HuH-7.5 (cell line): ENCODE measurements at places on chromosomes 4 and X.
A peak's percentile ranks its signal among the peaks of the same experiment; 100 is the strongest.

DNA sequence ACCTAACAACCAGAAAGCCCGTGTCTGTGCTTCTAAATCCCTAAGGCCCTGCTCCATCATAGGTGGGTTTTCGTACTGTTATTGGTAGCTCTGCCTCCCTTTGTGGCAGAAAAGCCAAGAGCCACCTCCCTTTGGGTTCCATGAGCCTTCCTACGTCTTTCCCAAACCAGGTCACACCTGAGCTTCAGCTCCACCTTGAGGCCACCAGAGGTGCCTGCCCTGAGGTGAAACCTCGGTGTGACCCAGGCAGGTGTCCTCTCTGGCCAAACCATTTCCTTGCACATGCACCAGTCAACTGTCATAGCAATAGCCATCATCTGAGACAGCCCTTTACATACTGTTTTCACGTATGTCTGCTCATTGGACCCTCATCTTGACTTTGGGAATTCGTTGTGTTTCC, 188.0 kb upstream of the RBPJ start:
- DNase-seq: no peak

DNA sequence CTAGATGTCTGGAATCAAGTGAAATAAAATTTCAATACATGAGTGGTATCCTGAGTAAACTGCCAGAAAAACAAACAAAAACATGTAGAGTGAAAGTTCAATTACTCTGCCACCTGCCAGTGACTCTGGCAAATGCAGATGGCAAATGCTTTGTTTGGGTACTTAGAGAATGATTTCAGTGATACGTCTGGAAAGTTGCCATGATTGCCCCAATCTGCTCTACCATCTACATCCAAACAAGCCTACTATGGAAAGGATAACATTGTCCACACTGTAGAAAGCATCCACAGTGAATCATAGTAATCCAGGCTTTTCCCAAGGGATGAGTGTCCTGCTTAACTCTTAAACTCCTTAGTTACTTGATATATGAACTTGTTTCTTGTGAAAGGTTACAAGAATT, 3.4 kb downstream of the SPATA4 start:
- DNase-seq: no peak

DNA sequence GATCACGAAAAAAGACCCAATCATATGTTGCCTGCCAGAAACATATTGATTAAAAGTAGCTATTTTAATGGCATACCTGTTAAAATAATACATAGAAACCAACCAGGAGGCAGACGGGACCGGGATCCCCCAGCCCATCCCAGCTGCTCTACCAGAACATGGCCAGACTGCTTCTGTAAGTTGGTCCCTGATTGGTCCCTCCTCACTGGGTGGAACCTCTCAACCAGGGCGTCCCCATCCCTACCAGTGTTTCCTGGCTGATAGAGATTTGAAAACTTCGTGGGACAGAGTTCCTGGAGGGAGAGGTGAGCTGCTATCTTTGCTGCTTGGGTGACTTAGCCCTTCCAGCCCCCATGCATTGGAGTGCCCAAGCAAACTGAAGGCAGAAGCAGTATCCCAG, 256.2 kb downstream of the TRAM1L1 start:
- DNase-seq: no peak

DNA sequence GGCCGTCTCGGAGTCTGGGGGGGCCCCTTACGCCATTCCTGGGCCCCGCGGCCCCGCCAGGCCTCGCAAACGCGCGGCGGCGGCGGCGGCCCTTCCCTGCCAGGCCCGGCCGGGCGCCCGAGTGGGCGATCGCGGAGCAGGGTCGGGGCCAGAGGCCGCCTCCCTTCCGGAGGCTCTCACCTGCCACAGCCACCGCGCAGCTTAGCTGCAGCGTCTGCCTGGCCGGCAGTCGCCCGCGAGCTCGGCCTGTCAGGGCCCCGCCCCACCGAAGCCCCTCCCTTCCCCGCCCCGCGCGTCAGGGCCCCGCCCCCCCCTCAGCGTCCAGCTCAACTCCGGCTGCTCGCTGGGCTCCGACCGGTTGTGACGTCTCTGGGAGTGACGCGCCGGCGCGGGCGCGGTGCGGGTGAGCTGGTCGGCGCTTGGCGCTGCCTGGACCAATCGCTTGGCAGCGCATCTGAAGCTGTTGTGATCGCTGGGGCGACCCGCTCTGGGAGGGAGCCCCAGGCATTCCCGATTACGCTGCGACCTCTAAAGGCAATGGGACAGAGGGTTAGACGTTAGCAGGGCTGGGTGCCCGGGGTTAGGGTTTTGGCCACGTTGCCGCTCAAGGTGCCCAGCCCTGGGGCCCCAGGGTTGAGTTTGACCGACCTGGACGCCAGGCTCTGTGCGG, at the start of gene SLC10A3:
TSS of gene SLC10A3 (minus strand) at position 216 of the 670 bp plus-strand sequence. CDS start 1,689 bp downstream, outside the sequence.
- peak; percentile 89 for DNase-seq

- no peak for DNase-seq
These were observed 2313.8 kb downstream of the ARAP2 start for GRCh38 chr4:33930497-33930896.

DNA sequence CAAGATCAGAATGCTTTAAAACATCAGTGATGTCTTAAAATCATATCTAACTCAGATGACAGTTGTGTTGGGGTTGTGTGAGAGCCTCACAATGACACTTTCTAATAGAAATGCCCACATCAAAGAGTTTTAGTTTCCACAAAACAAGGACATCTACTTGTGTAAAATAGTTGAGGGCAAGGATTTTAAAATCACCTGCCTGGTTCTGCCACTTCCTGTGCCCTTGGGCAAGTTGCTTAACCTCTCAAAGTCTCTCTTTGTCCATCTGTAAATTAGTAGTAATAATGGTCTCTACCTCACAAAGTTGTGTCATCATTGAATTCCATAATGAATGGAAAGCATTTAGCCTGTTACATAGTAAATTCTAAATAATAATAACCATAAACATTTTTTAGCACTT, 41.9 kb upstream of the RELL1 start:
- DNase-seq: no peak

GRCh38 chr4:30619679-30620078, 100.5 kb upstream of the PCDH7 start:
- DNase-seq: no peak

DNA sequence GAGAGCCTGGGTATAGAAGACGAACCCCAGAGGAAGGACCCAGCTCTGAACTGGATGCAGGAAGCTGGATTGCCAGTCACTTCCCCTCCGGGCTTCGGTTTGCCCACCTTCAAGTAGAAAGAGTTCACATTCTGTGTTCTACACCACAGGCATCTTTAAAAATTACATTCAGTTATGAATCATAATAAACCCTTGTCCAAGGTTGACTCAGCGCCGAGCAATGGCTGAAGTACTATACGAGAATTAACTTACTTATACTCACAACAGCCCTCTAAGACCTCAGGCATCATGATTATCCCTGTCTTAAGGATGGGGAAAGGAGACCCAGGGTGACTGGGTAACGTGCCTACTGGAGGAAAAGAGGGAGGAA, 72.5 kb downstream of the EVC2 start:
- DNase-seq: no peak

DNA sequence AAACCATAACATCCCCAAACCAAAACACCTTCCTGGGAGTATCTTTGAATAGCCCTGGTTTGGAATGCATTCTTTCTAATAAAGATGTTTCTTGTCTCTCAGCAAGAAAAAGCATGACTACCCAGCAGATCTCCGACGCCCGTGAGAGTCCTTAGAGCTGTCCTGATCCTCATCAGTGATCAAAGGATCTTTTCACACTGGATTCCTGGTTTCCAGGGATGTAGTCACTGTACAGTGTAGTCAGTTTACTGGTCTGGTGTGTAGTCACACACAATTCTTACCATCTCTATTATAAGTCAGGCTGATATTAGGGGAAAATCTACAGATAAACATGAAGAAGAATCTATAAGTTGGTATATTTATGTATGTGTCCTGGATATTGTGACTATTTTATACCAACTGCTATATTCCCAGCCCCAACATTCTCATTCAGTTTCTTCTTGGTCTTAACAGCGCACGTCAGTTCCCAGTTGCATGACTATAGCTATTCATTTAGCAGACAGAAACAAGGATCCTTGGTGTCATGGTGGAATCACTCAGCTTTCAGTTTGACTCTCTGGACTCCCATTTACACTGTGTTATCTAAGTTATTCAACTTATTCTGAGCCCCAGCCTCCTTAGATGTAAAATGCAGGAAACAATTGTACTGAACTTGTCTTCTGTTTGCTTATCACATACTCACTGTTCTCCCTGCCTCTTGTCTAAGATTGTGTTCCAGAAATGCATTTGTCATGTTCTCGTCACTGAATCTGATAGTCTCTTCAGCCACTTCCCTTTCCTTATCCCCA, 68.3 kb downstream of the SLIT2 start:
- DNase-seq: no peak

DNA sequence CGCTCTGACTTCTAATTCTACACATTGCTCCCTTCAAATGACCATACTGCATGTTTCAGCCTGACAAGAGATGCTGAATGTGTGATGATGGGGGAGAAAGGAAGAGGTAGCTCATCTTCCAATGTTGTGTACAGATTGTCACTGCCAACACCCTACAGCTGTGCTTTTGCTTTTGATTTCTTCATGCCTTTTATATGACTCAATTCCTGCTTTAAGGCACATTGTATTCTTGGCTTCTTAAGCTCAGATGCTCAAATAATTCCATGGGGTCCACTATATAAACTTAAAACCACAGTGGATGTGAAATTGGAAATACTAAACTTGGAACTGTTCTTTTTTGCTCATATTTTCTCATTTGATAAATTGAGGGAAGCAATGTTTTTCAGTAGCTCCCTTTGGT, 183.2 kb upstream of the WDFY3 start:
- DNase-seq: no peak

DNA sequence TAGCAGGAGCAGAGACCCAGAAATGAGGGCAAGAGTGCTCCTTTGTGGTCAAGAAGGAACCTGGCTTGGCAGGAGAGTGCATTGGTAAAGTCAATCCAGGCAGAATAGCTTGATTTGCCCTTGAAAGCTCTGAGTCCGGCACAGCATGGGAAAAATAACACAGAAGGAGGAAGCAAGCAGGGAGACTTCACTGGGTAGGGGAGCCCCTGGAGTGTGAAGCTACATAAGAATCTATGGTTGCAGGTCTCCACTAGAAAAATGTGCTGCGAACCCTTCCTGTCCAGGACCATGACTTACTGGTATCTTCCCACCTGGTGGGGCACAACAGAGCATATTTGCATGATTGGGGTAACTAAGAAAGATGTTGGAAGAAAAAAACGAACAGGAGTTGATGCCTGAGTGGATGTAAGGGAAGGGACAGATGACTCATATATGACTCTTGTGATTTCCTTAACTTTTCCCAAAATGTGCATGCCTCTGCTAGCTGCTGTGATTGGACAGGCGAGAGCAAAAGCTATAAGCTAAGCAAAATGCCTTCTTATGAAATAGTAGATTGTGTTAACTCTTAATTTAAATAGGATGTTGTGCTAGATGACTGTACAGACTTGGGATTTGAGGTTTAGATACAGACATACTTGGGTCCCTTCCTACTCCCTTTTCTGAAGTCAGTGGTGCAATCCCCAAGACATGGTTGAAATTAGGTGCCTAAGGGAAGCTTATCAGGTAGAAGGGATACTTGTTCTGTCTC, 3.3 kb downstream of the IL13RA1 start:
- DNase-seq: no peak

DNA sequence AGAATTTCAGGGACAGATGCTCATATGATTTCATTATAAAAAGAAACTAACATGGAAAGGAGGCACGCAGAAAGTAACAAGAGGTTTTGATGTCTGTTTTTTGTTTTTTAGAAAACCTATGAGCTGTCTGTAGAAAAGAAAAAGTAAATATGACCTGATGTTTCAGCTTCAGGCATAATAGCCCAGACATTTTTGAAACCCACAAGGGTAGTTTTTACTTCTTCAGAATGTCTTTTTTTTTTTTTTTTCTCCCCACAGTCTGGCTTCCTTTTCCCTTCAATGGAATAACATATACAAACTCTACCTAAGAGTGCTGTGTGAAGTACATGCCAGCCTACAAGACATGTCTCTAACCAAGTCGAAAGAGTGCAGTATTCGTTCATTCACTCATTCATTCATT, 18.3 kb upstream of the STX18 start:
- no peak for DNase-seq

GRCh38 chr4:175951794-175952193, 113.8 kb upstream of the WDR17 start:
- DNase-seq: no peak

- DNase-seq: no peak
These were observed 37.8 kb upstream of the SLC9A7 start for GRCh38 chrX:46796574-46797191.

DNA sequence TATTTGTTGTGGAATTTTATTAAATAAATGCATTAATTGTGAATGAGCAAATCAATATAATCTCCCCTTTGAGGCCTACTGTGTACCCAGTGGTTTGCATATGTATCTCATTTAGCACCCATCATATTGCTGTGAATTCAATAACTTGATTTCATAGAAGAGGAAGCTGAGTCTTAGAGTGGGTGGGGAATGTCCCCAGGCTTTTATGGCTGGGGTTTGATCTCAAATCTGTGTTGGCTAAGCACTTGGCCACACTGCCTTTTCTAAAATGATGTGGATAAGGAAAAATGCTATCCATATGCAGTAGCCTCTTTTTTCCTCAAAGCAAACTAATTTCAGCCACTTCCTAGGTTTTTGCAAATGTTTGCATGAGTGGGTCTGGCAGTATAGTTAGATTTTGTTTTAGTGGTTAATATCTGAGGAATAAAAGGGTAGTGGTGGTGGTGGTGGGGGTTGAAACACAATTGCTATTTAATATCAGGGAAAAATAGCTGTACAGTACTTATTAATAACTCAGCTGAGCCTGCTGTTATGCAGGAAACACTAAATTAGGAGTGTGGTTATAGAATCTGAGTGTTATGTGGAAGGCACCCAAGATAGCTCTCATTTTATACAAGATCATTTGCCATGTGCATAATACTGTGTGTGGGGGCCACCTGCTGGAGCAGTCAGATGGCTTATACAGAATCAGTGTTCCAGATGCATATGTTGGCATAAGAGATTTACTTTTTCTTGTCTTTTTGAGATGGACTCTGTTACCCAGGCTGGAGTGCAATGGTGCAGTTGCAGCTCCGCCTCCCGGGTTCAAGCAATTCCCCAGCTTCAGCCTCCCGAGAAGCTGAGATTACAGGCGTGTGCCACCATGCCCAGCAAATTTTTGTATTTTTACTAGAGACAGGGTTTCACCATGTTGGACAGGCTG, 108.0 kb downstream of the TMEM131L start:
- no peak for DNase-seq
